WTC11 (cell line): ENCODE measurements at places on chromosomes 13 and 19.

DNA sequence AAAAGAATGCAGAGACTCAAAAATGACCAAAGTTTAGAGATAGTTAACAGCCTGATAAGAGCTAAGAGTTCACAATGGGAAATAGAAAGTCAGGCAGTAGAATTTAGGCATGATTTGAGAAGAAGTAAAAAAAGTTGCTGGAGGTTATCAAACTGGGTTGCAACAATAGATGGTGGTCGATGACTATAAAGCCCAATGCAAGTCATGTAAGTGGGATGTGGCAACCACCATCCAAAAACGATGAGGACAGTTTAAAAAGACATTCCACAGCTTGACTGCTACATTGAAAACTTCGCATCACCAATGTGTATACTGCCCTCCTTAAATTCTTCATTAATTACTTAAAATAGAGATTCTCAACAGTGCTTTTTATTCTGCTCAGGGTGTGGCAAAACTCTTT is 19.7 kb downstream of the ELF1 start:
- H3K27me3 ChIP-seq, result no peaks in the 10 kb centered on the region
- H3K4me1 ChIP-seq, result peaks cover 19% of the 10 kb centered on the region
- H3K27ac ChIP-seq, result 0 out of 2 replicates have a peak overlapping the region, but pooled peaks have one; percentile 32
- H3K36me3 ChIP-seq, result peaks cover 4% of the 10 kb centered on the region; the same call in 1 of the 2 replicates

GRCh38 chr13:74444864-74445479 is 310.8 kb upstream of the KLF12 start:
- no peak overlapping the region for H3K27ac ChIP-seq
- H3K27me3 ChIP-seq, result no peaks in the 10 kb centered on the region
- H3K4me1 ChIP-seq, result no peaks in the 10 kb centered on the region
- no peak overlapping the region for H3K4me3 ChIP-seq
- peaks cover 5% of the 10 kb centered on the region; the same call in 1 of the 2 replicates for H3K36me3 ChIP-seq

DNA sequence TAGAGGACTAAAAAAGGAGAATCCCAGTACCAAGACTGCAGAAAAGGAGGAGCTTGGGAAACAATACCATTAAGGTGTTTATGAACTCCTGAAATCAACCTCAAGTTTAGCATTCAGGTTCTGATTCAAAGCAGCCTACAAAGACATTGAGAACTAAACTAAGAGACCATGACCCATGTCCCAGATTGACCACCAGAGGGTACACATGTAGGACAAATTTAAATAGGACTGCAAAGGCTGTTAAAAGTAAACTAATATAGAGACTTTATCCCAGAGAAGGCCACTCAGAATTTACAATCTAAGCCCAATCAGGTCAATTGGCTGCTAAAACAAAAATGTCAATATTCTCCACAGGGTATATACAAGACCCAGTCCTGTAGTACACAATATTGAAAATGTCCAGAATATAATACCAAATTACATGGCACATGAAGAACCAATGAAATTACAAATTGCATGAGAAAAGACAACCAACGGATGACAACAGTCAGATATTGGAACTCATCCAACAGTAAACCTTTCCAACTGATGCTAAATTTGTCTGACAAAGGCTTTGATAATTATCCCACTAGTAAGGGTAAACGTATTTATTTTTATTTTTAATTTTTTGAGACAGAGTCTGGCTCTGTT is 682.4 kb downstream of the UQCRFS1 start:
- no peak overlapping the region for H3K27ac ChIP-seq
- H3K4me3 ChIP-seq, result no peak overlapping the region
- H3K27me3 ChIP-seq, result no peaks in the 10 kb centered on the region
- H3K36me3 ChIP-seq, result peaks cover 9% of the 10 kb centered on the region

DNA sequence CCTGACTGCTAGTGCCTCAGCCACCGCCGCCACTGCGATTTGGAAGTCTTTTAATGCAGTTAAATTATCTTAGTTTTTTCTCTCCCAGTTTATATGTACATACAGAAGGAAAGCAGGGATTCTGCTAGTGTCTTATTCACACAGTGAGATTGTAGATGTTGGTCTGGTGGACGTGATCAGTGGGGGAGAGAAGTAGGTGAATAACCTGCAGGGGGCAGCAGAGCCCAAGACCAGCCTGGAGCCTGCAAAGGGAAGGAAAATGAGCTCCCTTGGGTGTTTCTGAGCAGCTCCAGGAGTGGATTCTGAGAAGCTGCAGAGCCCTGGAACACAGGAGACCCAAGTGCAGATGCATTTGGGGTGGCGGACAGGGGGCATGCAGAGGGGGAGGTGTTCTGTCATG is 26.3 kb downstream of the ZNF844 start:
- H3K4me3 ChIP-seq, result peak overlapping the region; percentile 13
- H3K36me3 ChIP-seq, result peaks cover 18% of the 10 kb centered on the region
- no peaks in the 10 kb centered on the region for H3K27me3 ChIP-seq

DNA sequence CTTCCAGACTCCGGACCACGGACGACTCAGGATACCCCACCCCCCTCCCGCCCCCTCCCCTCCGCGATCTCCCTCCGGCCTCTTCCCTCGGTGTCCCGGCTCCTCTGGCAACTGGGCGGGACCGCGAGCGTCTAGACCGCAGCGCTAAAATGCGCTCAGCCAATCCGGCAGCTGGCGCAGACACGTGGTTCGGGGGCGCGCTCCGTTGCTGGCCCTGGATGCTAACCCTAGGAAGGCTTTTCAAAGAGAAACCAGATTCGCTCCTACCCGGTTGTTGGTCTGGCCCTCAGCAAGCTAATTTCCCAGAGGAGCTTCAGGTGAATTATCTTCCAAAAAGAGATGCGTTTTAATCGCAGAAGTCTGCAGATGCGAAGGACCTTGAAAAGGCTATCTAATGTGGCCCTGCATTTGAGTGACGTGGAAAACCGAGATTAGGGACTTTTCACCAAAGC is at the start of gene DZIP1:
DZIP1 (minus strand) TSS at position 106 of the 452 bp plus-strand sequence. CDS start 2,677 bp downstream, outside the sequence.
- DNase-seq, result peak; percentile 92
- H3K36me3 ChIP-seq, result peaks cover 12% of the 10 kb centered on the region; the same call in 1 of the 2 replicates
- peaks cover 9% of the 10 kb centered on the region for H3K27me3 ChIP-seq
- H3K27ac ChIP-seq, result no peak within 1 kb of the TSS
- peak within 1 kb of the TSS; percentile 89 for H3K4me3 ChIP-seq
- peaks cover 19% of the 10 kb centered on the region for H3K4me1 ChIP-seq
